Frontal cortex (tissue), 4 donors: ENCODE measurements at places on chromosomes 4 and X. TPM values are rescaled to one million over a fixed set of nuclear protein-coding genes. Genes with fewer than 3 reads are reported as not detected.

The CXCL13 gene
- total RNA-seq = not detected

The GAGE12F gene
- not detected for total RNA-seq

The P2RY4 gene
- not detected for total RNA-seq

The KLHL2 gene
- total RNA-seq = 81.1 TPM

The L1CAM gene
- total RNA-seq = 101 TPM

The UGT2B7 gene
- total RNA-seq = not detected

The UFSP2 gene
- 42.8 TPM for total RNA-seq

The CXorf49B gene
- not detected for total RNA-seq

The TRIM75 gene
- not detected for total RNA-seq

The STK26 gene
- total RNA-seq = 0.82 TPM

The FGA gene
- not detected for total RNA-seq

The ING2 gene
- total RNA-seq = 16.3 TPM

The RHOXF1 gene
- total RNA-seq = not detected

The MTMR8 gene
- 4.5 TPM for total RNA-seq

The GCNA gene
- 2.0 TPM for total RNA-seq

The PF4V1 gene
- 0.41 TPM for total RNA-seq

The HEPH gene
- 3.3 TPM for total RNA-seq

The TLR1 gene
- total RNA-seq = 2.0 TPM

The FRMPD3 gene
- total RNA-seq = 1.6 TPM

The SYNPO2 gene
- 1.6 TPM for total RNA-seq

The ERAS gene
- total RNA-seq = not detected

The XAGE1A gene
- total RNA-seq = not detected

The RTL5 gene
- total RNA-seq = 4.1 TPM

The SCML1 gene
- 5.7 TPM for total RNA-seq

The CEP135 gene
- total RNA-seq = 20.0 TPM

The RBPJ gene
- 77.0 TPM for total RNA-seq

The KLKB1 gene
- 0.82 TPM for total RNA-seq

The SLC34A2 gene
- under 0.01 TPM for total RNA-seq

The FDCSP gene
- not detected for total RNA-seq

The STOX2 gene
- total RNA-seq = 35.1 TPM

The NUDT11 gene
- total RNA-seq = 115 TPM

The NUP62CL gene
- total RNA-seq = 1.6 TPM

The AFAP1 gene
- 45.2 TPM for total RNA-seq

The LANCL3 gene
- total RNA-seq = 1.2 TPM

The NDST3 gene
- total RNA-seq = 39.1 TPM

The RADX gene
- 9.4 TPM for total RNA-seq

The TRIM60 gene
- total RNA-seq = not detected

The P2RY8 gene
- under 0.01 TPM for total RNA-seq

The NWD2 gene
- total RNA-seq = 21.2 TPM

The CHRDL1 gene
- 23.2 TPM for total RNA-seq

The CENPE gene
- 3.7 TPM for total RNA-seq

The PROM1 gene
- 87.6 TPM for total RNA-seq
